Endodermal cell (in vitro differentiated cells): ENCODE measurements at places on chromosomes 7 and 10. TPM values are rescaled to one million over a fixed set of nuclear protein-coding genes. Genes with fewer than 3 reads are reported as not detected.

C10orf105 gene
- total RNA-seq = 0.19 to 0.57 TPM (median 0.33 TPM) in 3 replicates

GNG11 gene
- 1.3 TPM in 2 replicates for total RNA-seq

LRRD1 gene
- total RNA-seq = not detected in 3 replicates

IDE gene
- total RNA-seq = 56.9 and 63.3 TPM in 2 replicates

RSPH10B gene
- total RNA-seq = 0.68 and 0.73 TPM in 2 replicates

PPP1R3C gene
- 0.47 and 0.51 TPM in 2 replicates for total RNA-seq

FAM180A gene
- not detected in 2 replicates for total RNA-seq

CPN1 gene
- 0.63 and 1.3 TPM in 2 replicates for total RNA-seq

ANKRD2 gene
- not detected in 2 replicates for total RNA-seq

EGR2 gene
- total RNA-seq = 0.35 and 0.43 TPM in 2 replicates

HKDC1 gene
- 0.07 and 0.22 TPM in 2 replicates for total RNA-seq

WDR86 gene
- 69.8 and 94.2 TPM in 2 replicates for total RNA-seq

PSD gene
- 8.3 to 18.8 TPM (median 11.4 TPM) in 3 replicates for total RNA-seq

FOXP2 gene
- total RNA-seq = 13.8 to 17.0 TPM (median 14.9 TPM) in 3 replicates

AP4M1 gene
- total RNA-seq = 19.3 to 31.5 TPM (median 26.3 TPM) in 3 replicates

CCL24 gene
- not detected in 2 replicates for total RNA-seq

ETV1 gene
- total RNA-seq = 31.2 and 38.0 TPM in 2 replicates

PPP1R17 gene
- 0.36 and 0.44 TPM in 2 replicates for total RNA-seq

MYL10 gene
- not detected in 3 replicates for total RNA-seq

UBE2D4 gene
- total RNA-seq = 10.0 and 10.8 TPM in 2 replicates

FRMD4A gene
- total RNA-seq = 13.3 to 22.4 TPM (median 20.1 TPM) in 3 replicates

SLC26A4 gene
- 0.42 to 0.76 TPM in 2 of 3 replicates, not detected in the other for total RNA-seq

CRPPA gene
- 4.2 and 5.4 TPM in 2 replicates for total RNA-seq

HILPDA gene
- total RNA-seq = 32.5 to 507 TPM (median 37.9 TPM) in 3 replicates

SAMD9 gene
- total RNA-seq = not detected in 3 replicates

PWWP2B gene
- total RNA-seq = 9.7 to 11.4 TPM (median 10.8 TPM) in 3 replicates

CLDN4 gene
- 8.5 to 11.9 TPM (median 9.7 TPM) in 3 replicates for total RNA-seq

CHRM2 gene
- total RNA-seq = not detected in 2 replicates

TMEM196 gene
- not detected in 3 replicates for total RNA-seq

NEUROD6 gene
- total RNA-seq = not detected in 3 replicates

UPP1 gene
- total RNA-seq = 38.8 and 46.3 TPM in 2 replicates

TPK1 gene
- 8.5 and 9.7 TPM in 2 replicates for total RNA-seq

ZNF862 gene
- total RNA-seq = 6.3 and 8.3 TPM in 2 replicates

CLCN1 gene
- total RNA-seq = 0.13 TPM in 1 of 3 replicates, not detected in the others

TACC2 gene
- 15.8 to 34.2 TPM (median 24.5 TPM) in 3 replicates for total RNA-seq

NPC1L1 gene
- total RNA-seq = 2.0 and 3.1 TPM in 2 replicates

SPDYE2B gene
- total RNA-seq = not detected in 3 replicates

ADRA2A gene
- total RNA-seq = 0.13 and 0.27 TPM in 2 replicates

FGFBP3 gene
- total RNA-seq = 18.4 and 19.0 TPM in 2 replicates

GOLGA7B gene
- total RNA-seq = 0.14 and 0.18 TPM in 2 replicates

CHST15 gene
- 7.5 to 12.7 TPM (median 8.4 TPM) in 3 replicates for total RNA-seq

PDE6C gene
- total RNA-seq = not detected in 3 replicates

RASA4 gene
- total RNA-seq = 44.0 to 58.0 TPM (median 47.0 TPM) in 3 replicates

CYP2C9 gene
- total RNA-seq = 0.23 TPM in 1 of 2 replicates, not detected in the other

GDF2 gene
- not detected in 2 replicates for total RNA-seq

TEX36 gene
- not detected in 2 replicates for total RNA-seq

KCP gene
- total RNA-seq = 16.6 to 21.1 TPM (median 19.5 TPM) in 3 replicates
